ENCODE measurements at places on chromosomes 6 and 20. TPM values are rescaled to one million over a fixed set of nuclear protein-coding genes. Genes with fewer than 3 reads are reported as not detected.

GRCh38 chr20:25083141-25083772 is 1.3 kb upstream of the VSX1 start:
- no peak overlapping the region for H3K4me3 ChIP-seq
- no peaks in the 10 kb centered on the region for H3K36me3 ChIP-seq
- no peak for DNase-seq
- peaks cover 81% of the 10 kb centered on the region for H3K27me3 ChIP-seq
- H3K27ac ChIP-seq: no peak overlapping the region

- H3K27me3 ChIP-seq: no peaks in the 10 kb centered on the region
- no peak overlapping the region for H3K4me3 ChIP-seq
- H3K4me1 ChIP-seq: peaks cover 35% of the 10 kb centered on the region
- H3K36me3 ChIP-seq: peaks cover 39% of the 10 kb centered on the region
- no peak for DNase-seq
Observed at GRCh38 chr20:49889935-49890333, 25.4 kb downstream of the SPATA2 start.

The LAMA4 gene
- total RNA-seq: 219 TPM

The HSPA12B gene
- total RNA-seq: 18.3 TPM

GRCh38 chr20:47843886-47844567 is 58.7 kb upstream of the SULF2 start:
- no peaks in the 10 kb centered on the region for H3K36me3 ChIP-seq
- H3K27me3 ChIP-seq: peaks cover 13% of the 10 kb centered on the region
- H3K4me1 ChIP-seq: peaks cover 21% of the 10 kb centered on the region
- H3K4me3 ChIP-seq: no peak overlapping the region

DNA sequence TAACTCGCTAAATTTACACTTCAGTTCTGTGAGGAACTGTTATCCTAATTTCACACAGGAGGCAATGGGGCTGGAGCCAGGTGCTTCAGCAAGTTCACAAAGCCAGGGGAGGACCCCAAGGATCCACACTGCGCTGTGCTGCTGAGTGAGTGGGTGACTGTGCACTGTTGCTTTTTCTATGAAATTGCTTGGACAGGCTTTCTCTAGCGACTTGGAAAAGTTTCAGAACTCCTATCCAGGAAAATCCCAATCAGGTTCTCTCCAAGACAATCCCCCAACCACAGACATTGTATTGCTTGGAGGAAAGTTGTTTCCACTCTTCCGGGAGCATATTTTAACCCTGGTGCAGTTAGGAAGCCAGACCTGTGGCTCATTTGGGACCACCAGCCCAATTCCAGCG is 175.9 kb upstream of the CST7 start:
- H3K4me3 ChIP-seq: no peak overlapping the region
- H3K36me3 ChIP-seq: no peaks in the 10 kb centered on the region
- H3K27ac ChIP-seq: no peak overlapping the region
- peak; percentile 78 for DNase-seq
- peaks cover 18% of the 10 kb centered on the region for H3K4me1 ChIP-seq

The ZC3H12D gene
- 0.27 TPM for total RNA-seq

The TEAD3 gene
- 20.6 TPM for total RNA-seq

GRCh38 chr6:95543798-95544197 is 33.5 kb upstream of the MANEA start:
- no peaks in the 10 kb centered on the region for H3K4me1 ChIP-seq
- H3K27me3 ChIP-seq: no peaks in the 10 kb centered on the region
- no peaks in the 10 kb centered on the region for H3K36me3 ChIP-seq

GRCh38 chr6:111609028-111609820 is 3.5 kb upstream of the TRAF3IP2 start:
- no peaks in the 10 kb centered on the region for H3K36me3 ChIP-seq
- no peak for DNase-seq
- no peak overlapping the region for H3K27ac ChIP-seq
- H3K4me1 ChIP-seq: peaks cover 18% of the 10 kb centered on the region
